ENCODE measurements at places on chromosomes 1 and 21.
A peak's percentile ranks its signal among the peaks of the same experiment; 100 is the strongest.

DNA sequence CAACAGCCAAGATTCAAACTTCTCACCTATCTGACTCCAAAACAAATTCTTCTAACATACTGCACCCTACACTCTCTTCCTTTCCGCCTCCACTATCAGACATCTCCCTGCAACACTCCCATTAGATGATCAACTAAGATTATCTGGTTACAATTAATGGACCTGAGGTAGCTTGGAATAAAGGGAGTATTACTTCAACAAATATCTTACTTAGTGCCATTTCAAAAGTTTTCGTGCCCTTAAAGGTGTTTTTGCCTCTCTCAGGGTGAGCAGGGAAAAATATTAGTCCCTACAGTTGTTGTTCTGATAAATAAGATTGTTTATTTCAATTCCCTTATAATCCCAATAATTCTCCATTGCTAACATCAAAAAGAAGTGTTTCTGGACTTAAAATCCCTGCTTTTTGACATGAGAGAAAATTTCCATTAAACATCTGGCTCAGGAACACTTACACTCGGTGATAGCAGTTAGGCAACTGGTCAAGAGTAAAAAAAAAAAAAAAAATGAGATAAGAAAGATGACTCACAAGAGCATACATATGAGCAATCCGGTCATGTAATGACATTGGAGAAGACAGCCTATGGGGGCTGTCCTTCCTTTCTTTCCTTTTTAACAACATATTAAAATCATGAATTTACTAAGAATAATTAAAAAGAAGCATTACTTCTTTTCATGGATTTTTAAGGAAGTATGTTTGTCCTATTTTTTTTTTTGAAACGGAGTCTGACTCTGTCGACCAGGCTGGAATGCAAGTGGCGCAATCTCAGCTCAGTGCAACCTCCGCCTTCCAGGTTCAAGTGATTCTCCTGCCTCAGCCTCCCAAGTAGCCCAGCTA is 7.6 kb downstream of the RSBN1 start:
- DNase-seq, result peak; percentile 75

DNA sequence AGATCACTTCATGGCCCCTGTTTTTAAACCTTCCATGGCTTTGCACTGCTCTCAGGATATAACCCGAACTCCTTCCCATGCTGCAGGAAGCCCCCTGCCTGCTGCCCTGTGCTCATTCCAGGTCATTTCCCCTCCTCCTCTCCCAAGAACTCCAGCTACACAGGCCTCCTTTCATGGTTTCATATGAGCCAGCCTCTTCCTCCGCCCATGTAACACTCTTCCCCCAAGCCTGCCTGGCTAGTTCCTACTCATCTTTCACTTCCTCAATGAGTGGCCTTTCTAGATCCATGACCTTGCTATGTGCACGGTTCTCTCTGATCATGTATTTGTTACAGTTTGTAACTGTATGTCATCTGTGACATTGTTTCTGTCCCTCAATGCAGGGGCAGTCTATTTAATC is 3.1 kb upstream of the NCF2 start:
- no peak for DNase-seq

DNA sequence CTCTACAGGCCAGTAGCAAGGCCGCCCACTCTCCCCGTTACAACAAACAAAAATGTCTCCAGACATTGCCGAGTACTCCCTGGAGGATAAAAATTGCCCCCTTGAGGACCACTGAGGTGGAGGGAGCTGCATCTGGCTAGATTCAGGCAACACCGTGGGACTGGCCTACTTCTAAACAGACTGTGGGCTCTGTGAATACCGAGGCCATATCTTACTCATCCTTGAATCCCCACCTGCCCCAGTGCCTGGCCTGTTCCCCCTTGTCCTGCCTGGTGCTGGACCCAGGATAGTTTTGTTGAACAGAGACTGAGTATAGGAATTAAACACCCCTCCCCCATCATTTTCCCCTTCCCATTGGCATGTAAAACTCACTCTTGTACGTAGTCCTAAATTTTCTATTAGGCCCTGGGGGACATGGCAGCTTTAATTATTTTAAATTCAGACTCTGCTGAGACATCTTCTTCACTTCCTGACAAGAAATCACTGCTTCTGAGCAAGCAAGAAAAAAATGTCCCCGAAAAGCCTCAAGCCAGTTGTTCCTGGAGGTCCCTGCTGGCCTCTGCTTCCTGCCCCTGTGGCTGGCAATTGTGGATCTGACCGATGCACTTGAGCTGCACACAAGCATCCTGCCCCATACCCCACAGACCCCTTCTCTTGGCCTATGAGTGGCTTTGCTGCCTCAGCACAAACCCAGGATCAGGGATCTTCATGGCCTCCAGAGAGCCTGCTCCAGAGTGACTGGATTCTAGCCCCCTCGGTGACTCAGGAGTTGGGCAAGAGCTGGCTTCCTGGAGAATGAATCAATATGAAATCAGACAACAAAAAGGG is 111.0 kb downstream of the ACTL8 start:
- no peak for DNase-seq

- no peak for DNase-seq
These were observed 101.1 kb downstream of the TM2D1 start for GRCh38 chr1:61623852-61624251.

DNA sequence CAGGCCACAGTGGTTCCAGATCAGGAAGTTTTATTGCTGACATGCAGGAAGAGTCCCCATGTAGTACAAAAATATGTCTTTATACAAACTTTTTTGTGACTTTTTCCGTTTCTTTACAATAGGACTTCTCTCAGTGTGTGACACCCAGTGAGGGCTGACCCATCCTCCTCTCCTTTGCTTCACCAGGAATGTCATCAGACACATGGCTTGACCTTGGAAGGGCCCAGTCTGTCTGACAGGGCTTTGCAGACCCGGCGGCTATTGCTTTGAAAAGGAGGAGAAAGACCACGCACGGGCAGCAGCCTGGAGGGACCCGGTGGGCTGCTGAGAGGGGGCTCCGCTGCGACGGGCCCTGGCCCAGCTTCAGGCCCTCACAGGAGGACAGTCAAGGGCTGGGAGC is 16.2 kb upstream of the EVA1B start:
- no peak for DNase-seq

- DNase-seq, result no peak
These were observed 25.4 kb downstream of the PTPRC start for GRCh38 chr1:198664068-198664788.

DNA sequence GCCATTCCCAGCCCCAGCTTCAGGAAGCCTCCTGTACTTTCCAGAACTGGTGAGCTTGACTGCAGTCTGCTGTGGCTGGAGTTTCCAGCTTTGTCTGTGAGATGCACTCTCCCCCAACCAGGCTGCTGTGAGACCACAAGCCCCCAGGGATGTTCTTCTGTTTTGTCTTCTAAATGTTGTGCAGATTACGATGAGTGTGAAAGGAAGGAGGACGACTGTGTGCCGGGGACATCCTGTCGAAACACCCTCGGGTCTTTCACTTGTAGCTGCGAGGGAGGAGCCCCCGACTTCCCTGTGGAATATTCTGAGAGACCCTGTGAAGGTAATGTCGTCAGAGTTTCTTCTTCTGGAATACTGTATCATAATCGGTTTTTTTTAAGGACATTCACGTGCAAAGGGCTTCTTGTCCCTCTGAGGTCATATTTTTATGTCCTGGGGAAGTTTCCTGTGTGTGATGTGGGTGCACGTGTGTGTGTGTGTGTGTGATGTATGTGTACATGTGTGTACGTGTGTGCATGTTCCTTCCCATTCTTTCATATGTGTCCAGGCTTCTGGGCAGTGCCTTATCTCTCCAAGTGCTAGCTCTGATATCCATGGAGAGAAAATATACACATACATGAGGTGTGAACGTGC is 49.9 kb downstream of the UMODL1 start:
- no peak for DNase-seq

DNA sequence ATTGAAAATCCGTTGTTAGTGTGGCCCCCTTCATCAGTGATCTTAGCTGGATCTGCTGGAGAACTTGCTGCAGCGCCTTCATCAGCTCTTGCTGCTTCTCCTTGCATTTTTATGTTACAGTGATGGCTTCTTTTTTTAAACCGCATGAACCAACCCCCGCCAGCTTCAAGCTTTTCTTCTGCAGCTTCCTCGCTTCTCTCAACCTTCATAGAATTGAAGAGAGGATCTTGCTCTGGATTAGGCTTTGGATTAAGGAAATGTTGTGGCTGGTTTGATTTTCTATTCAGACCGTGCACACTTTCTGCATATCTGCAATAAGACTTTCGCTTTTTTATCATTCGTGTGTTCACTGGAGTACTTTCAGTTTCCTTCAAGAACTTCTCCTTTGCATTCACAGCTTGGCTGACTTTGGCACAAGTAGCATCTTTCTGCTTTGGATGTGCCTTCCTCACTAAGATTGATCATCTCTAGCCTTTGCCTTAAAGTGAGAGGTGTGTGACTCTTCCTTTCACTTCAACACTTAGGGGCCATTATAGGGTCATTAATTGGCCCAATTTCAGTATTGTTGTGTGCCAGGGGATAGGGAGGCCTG is 13.1 kb downstream of the RNF187 start:
- DNase-seq, result no peak

GRCh38 chr1:27033043-27033746 is 20.5 kb upstream of the TENT5B start:
- peak; percentile 44 for DNase-seq

GRCh38 chr1:79437540-79437939 is 431.0 kb upstream of the ADGRL4 start:
- DNase-seq, result no peak

DNA sequence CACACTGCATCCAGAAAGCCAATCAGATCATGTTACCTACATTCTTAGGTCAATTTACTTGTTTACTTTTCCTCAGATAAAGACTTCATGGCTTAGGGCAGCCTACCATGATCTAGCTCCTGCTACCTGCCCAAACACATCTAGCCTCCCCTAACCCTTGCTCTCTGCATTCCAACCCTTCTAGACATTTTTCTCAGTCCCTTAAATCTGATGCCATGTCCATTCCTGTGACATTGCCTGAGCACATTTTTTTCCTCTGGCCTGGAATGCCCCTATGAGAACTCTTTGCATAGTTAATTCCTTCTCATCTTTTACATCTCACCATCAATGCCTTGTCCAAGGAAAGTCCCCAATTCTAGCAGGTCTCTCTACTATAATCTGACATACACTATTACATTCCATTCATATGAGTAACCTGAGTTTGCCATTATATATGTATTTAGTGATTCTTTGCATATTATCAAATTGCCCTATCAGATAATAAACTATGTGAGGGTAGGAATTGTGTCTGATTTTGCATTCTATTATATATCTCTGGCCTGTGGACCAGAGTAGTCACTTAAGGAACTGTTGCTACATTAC is 166.9 kb downstream of the COL11A1 start:
- DNase-seq, result peak; percentile 17

- no peak for DNase-seq
These were observed 716 bp downstream of the INAVA start for GRCh38 chr1:200895443-200895789.

DNA sequence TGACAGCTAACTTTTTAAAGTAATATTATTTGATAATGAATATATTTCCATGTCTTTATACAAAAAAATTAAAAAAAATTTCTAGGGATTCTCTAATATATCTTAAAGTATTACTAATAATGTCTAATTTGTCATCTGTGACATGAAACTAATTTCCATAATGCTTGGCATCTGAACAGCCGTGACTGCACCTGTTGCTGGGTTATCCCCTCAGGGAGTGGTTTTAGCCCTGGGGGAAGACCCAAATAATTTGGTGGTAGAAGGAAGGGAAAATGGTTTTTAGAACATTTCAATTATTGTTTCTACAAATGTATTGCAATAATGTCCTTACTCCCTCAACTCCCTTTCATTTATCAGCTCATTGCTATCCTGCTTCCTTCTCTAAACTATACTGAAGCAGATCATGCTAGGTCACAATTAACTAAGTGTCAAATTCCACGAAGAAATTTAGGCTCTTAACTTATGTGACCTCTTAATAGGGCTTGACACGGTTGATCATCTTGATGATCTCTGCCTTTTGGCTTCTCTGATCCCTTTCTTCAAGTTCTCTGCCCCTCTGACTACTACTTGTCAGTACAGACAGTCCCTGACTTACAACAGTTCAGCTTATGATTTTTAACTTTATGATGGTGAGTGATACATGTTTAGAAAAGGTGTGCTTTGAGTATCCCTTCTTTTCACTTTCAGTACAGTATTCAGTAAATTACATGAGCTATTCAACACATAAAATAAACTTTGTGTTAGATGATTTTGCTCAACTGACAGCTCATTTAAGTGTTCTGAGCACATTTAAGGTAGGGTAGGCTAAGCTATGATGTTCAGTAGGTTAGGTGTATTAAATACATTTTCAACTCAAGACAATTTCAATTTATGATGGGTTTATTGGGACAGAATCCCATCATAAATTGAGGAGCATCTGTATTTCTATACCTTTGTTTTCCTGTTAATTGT is 26.4 kb upstream of the DPH5 start:
- DNase-seq, result no peak

- peak; percentile 97 for DNase-seq
These were observed 10.6 kb upstream of the GADD45A start for GRCh38 chr1:67674260-67675011.

GRCh38 chr1:67632811-67633655 is 52.0 kb upstream of the GADD45A start:
- no peak for DNase-seq

DNA sequence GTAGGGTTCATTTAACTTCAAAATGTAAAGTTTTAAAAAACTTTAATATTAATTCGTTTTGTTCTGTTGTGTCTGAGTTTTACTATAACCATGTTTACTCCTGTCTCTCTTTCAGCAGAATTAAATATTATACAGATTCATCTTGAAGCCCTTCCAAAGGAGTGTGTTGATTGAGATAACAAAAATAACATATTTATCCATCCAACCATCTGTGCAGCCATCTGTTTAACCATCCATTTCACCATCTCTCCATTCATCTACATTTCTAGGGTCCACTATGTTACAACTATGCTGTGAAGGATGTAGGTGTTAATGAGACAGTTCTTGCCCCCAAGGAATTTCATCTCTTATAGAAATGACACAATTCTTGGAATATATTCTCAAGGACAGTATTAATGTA is 36.0 kb upstream of the GNG12 start:
- DNase-seq, result no peak

- no peak for DNase-seq
These were observed 52.9 kb downstream of the OSBPL9 start for GRCh38 chr1:51669816-51670215.

DNA sequence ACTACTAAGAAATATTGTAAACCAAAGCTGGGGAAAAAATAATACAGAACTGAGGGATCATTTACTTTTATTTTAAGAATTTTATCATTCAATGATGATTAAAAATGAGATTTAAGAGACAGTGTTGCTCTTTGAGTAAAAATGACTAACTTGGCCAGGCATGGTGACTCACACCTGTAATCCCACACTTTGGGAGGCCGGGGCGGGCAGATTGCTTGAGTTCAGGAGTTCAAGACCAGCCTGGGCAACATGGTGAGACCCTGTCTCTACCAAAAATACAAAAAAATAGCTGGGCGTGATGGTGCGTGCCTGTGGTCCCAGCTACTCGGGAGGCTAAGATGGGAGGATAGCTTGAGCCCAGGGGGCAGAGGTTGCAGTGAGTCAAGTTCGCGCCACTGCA is 21.8 kb upstream of the PLEKHO1 start:
- no peak for DNase-seq

- DNase-seq, result peak; percentile 84
These were observed 1.8 kb downstream of the DISC1 start for GRCh38 chr1:231628207-231628876.

Measured in DMS53 (cell line).